Amygdala (tissue), 56 donors: ENCODE measurements at places on chromosomes 6 and 20.

- no peak for DNase-seq
Measured at GRCh38 chr20:378961-379336, 1.6 kb upstream of the TRIB3 start.

DNA sequence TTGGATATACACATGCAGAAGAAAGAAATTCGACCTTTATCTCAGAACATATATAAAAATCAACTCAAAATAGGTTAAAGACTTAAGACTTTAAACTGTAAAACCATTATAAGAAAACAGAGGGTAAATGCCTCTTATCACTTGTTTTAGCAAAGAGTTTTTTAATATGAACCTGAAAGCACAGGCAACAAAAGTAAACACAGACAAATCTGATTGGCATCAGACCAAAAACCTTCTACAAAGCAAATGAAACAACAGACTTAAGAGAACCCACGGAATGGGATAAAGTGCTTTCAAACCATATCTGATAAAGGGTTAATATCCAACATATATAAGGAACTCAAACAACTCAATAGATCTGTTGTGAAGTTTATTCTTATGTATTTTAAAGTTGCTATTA is 309.9 kb upstream of the OPRM1 start:
- DNase-seq: no peak

DNA sequence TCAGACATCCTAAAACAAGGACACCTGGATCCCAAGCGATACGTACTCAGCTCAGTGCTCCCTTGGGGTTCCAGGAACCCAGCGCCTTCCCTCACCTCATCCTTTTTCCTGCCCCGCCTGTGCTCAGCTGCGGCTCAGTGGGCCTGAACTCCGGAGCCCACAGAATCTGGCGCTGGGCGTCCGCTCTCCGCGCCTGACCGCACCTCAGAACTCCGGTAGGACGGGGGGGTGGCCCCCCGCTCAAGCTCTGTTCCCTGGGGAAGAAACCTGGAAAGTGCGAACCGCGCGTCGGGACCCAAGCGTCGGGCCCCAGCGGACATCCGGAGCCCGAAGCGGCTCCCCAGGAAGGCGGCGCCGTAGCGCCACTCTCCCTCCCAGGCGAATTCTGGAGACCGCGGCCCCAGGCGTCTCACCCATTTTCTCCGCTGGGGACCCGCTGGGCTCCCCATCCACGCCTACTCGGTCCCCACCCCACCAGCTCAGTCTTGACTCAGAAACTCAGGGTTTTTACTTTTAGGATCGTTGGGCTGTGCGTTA is 336 bp upstream of the LY6G5C start:
- DNase-seq: no peak

GRCh38 chr6:5968817-5969734 is 37.6 kb downstream of the NRN1 start:
- no peak for DNase-seq

GRCh38 chr6:15515660-15516375 is 147.0 kb downstream of the DTNBP1 start:
- DNase-seq: no peak

GRCh38 chr6:122339661-122340060 is 59.8 kb upstream of the HSF2 start:
- DNase-seq: no peak

DNA sequence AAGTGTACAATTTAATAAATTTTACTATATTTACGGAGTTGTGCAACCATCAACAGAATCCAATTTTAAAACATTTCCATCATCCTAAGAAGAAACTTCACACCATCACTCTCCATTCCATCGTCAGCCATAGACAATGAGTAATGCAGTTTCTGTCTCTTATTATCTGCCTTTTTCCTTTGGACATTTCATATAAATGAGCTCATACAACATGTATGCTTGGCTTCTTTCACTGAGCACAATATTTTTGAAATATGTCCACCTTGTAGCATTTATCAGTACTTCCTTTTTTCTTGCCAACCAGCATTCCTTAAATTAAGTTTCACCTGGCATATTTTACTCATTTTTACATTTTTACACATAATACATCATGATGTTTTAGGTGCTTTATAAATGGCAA is 22.7 kb upstream of the HIVEP1 start:
- DNase-seq: no peak

DNA sequence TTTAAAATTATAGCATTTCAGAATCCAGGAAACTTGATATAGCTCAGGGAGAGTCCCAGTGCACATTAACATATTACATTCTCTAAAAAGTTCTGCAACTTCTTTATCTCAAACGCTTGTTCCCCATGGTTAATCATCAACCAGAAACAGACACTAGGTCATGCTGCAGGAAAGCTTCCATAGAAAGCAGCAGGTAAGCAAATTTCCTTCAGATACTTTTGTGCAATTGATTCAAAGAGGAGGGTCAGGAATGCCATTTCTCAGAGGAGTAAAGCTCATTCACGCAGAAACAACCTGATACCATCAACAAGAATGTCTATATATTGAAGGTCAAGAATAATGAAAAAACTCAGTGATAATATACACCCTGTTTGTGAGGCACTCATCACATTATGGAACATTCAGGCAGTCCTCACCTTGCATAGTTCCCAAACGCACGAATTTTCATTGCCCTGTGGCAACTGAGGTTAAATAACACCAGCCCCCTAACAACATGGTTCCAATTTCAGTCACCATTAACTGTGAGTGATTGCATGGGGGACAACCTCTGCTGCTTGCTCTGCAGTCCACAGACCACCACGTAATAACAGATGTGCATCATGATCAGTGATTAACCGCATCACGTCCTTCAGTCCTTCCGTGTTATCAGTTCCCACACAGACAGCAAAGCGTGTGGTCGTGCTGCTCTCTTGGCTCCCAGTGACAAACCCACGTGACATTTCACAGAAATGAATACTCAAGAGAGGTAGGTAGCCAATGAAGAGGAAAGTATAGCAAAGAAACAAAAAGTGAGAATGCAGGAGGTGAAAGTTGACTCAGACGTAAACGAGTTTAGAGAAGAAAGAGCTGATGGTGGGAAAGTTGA is 95.7 kb downstream of the LY86 start:
- DNase-seq: no peak

DNA sequence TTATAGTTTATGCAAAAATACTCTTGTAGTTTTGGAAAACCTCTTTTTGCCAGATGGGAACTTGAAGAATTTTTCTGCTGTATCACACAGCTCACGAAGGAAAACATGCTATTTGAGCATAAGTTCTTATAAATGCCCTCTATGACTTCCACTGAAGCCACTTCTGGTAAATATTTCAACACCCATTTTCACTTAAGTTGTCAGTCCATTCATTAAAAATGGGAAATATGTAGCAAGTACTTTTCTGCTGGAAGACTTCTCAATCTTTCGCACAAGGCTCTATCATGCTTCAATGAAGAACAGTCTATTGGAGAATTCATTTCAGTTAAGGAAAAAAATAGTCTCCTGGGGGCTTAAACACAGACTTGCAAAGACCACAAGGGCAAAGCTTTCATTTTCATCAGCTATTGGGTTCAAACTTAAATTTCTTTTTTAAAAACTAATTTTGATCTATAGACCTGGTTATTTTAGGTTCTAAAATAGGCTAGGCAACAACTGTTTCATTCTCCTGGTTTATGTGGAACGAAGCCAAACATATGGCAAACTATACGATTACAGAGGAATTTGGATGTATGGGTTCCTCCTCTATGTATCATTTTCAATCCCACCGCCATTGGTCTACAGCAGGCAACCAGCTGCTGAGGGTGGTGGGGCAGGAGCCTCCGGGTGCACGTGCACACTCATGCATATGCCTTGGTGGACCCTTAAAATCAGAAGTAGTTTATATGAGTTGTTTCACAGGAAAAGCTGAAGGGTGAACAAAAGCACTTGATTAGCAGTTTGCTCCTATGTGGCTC is 38.7 kb downstream of the LAMA4 start:
- DNase-seq: no peak

DNA sequence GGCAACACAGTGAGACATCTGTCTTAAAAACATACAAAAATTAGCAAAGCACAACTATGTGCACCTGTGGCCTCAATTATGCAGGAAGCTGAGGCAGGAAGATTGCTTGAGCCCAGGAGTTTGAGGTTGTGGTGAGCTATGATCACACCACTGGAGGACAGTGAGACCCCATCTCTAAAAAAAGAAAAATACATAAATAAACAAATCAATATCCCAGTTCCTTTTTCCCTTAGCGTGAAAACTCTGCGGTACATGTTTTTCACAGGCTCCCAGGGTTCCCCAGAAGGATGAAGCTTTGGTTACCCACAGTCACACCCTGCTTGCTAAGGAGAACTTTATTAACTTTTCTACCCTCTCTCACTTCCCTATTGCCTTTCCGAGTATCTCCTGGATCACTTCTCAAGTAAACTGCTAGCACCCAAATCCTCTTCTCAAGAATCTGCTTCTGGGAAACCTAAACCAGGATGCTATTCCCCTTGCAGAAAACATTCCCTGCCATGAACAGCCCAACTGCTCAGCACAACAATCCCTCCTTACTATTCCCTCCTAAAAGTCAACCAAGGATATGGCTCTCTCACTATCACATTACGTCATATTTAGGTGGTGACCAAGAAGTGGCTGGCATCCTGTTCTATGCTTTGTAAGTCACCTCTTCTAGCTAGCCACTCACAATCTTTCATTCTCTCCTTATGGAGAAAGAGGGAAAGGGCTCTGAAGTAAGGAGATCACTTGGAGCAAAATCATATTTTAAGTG is 122.4 kb downstream of the IPCEF1 start:
- DNase-seq: no peak

GRCh38 chr6:45118754-45119153 is 209.4 kb upstream of the RUNX2 start:
- DNase-seq: no peak

- DNase-seq: no peak
Measured at GRCh38 chr6:139017227-139017626, 11.3 kb upstream of the ABRACL start.
